ENCODE measurements at places on chromosomes 5 and 9.
A peak's percentile ranks its signal among the peaks of the same experiment; 100 is the strongest.

GRCh38 chr9:132032238-132032950 lies 47.3 kb downstream of the MED27 start:
- DNase-seq: no peak

DNA sequence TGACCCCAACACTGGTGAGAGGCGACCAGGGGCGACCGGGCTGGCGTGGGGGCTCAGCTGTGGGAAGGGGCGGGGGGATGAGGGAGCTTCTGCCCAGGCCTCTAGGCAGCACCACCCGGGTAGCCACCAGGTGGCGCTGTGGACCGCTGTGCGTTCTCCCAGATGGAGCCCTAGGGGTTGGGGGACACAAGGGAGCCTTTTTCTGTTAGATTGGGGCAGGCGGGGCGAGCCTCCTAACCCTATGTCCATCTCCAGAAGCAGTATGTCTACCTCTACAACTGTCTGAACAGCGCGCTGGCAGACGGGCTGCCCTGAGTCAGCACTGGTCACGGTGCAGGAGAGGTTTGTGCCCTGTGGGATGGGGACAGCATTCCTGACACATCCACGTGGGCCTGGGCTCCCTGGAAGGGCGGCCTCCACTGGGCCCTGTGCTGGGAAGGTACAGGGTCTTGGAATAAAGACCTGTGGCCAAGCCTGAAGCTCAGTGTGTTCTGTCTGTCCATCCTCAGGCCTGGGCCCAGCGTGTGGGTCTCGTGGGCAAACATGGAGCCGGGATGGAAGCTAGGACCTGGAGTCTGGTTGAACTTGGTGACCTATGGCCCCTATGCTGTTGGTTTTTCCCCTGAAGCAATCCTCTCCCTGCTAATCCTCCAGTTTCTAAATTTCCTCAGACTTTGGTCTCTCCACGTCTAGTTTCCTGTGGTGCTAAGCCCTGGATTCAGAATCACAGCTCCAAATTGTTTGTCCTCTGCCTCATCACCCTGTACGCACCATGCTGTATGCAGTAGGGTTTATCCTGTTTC lies 23.1 kb upstream of the SPTLC1 start:
- peak; percentile 75 for DNase-seq

GRCh38 chr9:13478160-13478559 lies 198.7 kb upstream of the MPDZ start:
- no peak for DNase-seq

DNA sequence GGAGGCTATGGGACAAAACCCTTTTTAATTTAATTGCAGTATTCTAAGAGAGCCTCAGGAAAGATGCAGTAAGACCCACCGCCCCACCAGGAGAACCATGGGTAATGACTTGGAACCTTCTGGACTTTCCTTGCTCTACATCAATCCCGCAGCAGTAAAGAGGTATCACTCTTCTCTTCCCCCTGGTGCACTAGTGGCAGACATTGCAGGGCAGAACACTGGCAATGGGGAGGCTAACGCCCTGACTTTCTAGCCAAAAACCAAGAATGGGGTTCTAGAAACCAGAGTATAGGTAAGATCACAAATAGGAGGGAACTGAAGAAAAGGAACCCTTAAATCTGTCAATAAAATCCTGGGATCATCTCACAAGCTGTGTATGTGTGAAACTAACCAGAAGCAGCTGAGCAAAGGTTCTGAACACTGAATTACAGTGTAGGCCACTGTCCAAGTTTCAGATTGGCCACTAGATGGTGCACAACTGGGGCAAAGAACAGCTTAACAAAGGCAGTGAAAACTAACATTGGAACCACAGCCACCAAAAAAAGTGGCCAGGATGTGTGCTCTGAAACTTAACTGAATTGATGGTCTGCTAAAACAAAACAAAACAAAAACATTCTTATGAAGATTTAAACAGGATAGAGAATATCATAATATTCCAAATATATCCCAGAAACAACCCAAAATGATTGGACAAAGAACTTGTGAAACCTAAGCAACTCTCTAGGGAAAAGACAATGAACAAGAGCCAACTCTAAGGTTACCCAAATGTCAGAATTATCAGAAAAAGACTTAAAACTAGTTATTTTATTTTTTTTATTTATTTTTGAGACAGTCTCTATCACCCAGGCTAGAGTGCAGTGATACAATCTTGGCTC lies 6.6 kb upstream of the FAM151B start:
- DNase-seq: no peak

DNA sequence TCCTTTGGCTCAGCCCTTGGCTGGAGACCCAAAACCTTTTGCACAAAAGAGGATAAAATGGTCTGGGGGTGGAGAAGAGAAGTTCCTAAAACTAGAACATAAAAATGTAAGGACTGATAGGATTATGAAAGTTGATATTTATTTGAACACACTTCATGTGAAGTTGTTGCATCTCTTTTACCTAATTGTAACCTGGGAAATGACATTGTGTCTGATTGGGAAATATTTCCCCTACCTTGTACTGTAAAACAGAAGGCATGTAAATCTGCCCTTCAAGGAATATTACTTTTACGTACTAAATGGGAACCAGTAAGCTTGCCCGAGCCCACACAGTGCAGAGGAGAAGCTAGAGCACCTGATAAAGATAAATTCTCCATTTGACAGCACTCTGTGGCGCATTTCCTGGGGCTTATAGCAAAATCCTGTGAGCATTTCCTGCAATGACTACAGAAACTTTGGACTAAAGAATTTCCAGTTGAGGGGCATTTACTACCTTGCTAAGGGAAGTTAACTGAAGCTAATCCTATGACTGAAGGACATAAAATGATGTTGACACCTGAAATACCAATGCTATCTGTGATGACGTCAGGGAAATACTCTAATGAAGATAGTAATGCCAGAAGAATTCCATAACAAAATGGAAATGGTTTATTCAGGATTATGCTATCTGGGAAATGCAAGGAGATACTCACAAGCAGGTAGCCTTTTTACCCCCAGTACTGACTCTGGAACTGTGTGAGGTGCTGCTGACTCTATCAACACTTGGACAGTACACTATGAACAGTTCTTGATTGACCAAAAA lies 78.3 kb upstream of the LIFR start:
- DNase-seq: no peak

Data from effector memory CD8-positive, alpha-beta T cell (primary cell).